ENCODE measurements at places on chromosomes 2 and 18. TPM values are rescaled to one million over a fixed set of nuclear protein-coding genes. Genes with fewer than 3 reads are reported as not detected.
A peak's percentile ranks its signal among the peaks of the same experiment; 100 is the strongest.

- no peak for DNase-seq
Observed at GRCh38 chr2:23705771-23706612, 220.9 kb downstream of the ATAD2B start.

LOXHD1 gene
- total RNA-seq: not detected

DNA sequence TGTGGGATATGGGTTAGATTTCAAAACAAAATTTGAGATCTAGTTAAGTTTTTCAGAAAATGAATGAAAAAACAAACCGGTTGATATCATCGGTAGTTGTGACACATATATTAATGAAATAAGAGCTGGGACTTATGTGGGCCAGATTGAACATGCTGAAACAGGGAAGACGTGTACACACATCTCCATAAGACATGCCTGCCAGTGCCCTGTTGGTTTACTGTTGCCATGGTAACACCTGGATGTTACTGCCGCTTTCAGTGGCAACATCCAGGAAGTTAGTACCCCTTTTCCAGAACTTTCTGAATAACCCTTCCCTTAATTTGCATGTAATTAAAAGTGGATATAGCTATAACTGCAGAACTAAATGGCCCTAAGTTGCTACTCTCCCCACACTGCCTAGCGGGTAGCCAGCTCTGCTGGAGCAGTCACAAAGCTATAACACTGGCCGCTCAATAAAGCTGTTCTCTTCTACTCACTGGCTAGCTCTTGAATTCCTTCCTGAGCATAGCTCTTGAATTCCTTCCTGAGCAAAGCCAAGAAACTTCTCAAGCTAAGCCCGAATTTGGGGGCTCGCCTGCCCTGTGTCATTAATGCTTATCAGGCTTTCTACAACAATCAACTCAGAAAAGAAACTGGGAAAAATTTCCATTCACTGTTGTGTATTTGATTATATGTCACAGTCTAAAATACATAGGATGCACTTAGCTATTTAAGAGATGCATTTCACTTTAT lies 776.3 kb upstream of the CDH7 start:
- no peak for DNase-seq

RAD51AP2 gene
- total RNA-seq: not detected

GCG gene
- total RNA-seq: 0.39 TPM

DNA sequence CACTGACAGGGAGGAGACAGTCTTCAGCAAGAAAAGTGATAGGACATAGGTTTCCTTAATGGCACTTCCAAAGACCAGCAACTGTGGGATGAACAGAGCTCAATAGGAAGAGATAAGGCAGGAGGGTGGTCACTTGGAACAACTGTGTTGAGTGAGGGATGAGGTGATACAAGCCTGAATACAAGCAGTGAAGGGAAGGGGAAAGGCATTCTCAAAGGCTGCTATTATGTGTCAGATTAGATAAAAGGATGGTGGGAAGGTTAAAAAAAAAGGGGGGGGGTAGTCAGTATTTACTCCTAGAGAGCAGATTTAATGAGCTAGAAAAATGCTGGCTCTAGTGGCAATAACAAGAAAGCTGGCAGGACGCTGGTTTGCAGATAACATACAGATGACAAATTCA lies 25.7 kb downstream of the CCBE1 start:
- DNase-seq: no peak

GRCh38 chr2:100151310-100151709 lies 8.9 kb upstream of the AFF3 start:
- no peak for DNase-seq

DNA sequence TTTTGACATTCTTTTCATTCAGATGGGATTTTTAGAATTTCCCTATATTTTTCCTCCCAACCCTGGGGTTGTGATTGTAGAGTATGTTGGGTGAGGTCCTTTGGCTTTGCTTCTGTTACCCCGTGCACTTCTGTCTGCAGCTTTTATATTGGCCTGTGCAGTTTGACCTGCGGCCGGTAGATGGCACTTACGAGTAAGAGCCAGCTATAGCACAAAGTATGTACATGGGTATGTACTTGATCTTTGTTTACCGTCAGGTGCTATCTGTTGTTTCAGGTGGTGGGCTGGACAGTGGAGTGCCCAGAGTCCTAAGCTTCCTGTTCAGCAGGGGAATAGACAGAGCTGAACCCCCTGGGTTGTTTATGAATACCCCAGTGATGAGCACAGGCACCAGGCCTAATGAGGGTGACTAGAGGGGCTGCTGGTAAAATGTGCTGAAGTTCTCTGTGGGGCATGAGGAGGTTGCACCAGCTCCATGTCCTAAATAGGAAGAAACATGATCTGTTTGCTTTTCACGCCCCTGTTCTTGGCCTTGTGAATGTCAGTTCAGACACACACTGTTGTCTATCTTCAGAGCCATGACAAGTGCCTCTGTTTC lies 58.9 kb upstream of the THUMPD2 start:
- peak; percentile 57 for DNase-seq

CNDP1 gene
- not detected for total RNA-seq

GRCh38 chr2:234291765-234292204 lies 205.1 kb downstream of the ARL4C start:
- DNase-seq: peak; percentile 93

DNA sequence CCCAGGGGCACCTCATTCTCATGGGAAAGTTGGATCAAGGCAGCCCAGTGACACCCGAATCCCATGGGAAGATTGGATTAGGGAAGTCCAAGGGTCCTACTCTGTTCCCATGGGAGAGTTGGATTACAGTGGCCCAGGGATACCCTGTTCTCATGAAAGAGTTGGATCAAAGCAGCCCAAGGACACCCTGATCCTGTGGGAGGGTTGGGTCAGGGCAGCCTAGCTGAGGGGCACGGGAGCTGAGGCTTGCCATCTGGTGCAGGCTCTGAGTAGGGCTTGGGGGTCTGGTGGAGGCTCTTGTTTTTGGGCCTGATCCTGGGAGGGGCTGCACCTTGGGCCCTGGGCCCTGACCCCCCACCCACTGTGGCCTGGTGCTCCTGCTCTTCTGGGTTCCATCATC lies 87.1 kb downstream of the ACKR3 start:
- no peak for DNase-seq

FIGN gene
- total RNA-seq: 5.8 TPM

GRCh38 chr2:98823196-98824170 lies 92.6 kb upstream of the MGAT4A start:
- DNase-seq: no peak

DNA sequence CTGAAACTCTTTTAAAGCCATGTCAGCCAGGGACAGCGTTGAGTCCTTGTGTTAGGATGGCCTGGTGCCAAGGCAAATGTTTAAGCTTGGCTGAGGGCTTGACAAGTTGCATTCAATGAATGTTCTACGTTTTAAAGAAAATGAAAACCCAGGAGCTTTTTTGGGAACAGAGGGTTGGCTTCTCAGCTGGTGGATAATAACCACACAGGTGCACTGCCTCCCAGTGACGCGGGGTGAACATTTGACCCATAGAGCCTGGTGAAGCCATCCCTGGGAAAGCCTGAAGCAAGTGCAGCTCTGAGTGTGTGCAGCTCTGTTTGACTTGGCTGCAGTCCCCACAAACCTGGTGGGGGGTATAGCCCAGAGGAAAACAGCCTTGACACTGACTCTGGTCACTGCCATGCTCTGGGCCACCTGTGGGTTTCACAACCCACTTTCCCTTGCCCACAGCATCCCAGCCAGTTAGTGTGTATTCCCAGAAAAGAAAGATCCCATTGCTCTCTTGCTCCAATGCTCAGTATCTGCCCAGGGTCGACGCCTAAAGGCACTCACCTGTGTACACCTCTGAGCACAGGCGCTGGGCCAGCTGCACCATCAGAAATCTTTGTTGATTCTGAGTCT lies 874.9 kb downstream of the RNF144A start:
- peak; percentile 29 for DNase-seq

- no peak for DNase-seq
Observed at GRCh38 chr18:5370332-5370731, 74.8 kb upstream of the ZBTB14 start.

- DNase-seq: peak; percentile 96
Observed at GRCh38 chr2:205706769-205707381, 24.6 kb downstream of the NRP2 start.

SEMA4F gene
- total RNA-seq: 7.1 TPM

DNA sequence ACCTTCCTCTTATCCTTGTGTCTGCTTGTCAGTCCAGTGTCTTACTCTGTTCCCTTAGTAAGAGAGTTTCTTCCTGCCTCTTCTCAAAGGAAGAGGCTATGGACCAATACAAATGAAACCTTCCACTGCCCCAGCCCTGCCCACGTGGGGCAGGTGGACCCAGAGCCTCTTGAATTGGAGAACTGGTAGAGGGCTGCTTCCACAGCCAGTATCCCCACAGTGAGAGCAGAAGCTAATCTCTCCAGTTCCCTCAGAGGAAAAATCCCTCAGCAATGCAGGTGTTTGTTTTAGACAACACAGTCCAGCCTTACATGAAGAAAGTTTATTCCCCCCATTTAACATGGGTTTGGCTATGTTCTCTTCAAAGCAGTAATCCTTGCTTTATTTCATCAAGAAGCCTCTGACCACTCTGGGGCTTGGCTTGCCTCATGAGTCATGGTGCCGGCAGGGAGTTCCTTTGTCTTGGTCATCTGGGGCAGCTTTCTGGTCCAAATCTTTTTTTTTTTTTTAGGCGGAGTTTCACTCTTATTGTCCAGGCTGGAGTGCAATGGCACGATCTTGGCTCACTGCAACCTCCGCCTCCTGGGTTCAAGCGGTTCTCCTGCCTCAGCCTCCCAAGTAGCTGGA lies 6.5 kb upstream of the CYBRD1 start:
- DNase-seq: peak; percentile 86

- peak; percentile 49 for DNase-seq
Observed at GRCh38 chr2:65388596-65389390, 43.6 kb downstream of the SPRED2 start.

- peak; percentile 99 for DNase-seq
Observed at GRCh38 chr2:26723991-26724750, 31.6 kb downstream of the KCNK3 start.

FEV gene
- not detected for total RNA-seq

GRCh38 chr18:13246591-13246990 lies 28.0 kb downstream of the LDLRAD4 start:
- DNase-seq: no peak

KLHL14 gene
- total RNA-seq: not detected

MRPS5 gene
- total RNA-seq: 58.7 TPM

DNA sequence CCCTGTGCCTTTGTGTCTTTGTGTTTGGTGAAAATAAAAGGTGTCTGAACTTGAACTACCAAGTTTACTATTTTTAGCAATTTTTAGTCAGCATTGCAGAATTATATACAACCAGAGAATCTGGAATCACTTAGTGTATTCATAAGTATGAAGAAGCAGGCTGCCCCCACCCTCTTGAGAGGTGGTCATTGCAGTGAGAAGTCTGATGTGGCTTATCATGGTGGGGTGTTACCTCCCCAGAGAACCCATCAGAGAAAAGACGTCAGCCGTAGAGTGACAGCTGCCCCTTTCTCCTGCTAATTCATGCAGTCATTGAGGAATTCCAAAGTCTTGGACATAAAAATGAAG lies 66.0 kb downstream of the BOLA3 start:
- no peak for DNase-seq

DNA sequence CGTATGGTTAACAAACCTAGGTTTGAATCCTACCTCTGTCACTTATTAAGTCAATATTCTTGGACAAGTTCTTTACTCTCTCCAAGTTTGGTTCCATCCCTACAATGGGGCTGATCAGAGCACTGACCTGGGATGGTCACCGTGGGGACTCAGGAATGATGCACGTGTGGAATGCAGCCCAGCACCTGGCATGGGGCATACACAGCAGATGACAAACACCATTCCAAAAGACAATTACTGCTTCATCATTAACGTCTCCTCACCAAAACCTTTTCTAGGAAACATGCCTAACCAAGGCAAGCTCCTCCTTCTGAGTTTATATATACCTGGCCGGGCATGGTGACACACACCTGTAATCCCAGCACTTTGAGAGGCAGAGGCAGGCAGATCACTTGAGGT lies 532.9 kb upstream of the ID2 start:
- DNase-seq: no peak

- DNase-seq: no peak
Observed at GRCh38 chr18:63271148-63271547, 48.4 kb downstream of the BCL2 start.

DNA sequence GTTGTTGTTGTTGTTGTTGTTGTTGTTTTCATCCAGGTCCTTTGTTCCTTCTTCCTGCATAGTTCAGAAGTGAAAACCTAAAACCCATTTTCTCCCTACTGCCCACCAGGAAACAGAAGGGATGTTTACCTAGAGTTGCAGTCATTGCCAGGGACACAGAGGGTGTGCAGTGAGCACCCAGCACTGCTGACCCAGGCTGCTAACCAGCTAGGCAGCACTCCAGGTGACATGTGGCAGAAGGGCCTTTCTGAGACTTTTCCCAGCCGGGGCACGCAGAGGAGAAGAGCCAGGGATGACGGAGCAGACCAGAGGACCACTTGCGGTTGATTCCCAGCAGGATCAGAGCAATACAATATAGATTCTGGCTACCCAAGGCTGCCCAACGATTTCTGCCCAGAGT lies 286.3 kb downstream of the BCL11A start:
- no peak for DNase-seq

LONRF2 gene
- total RNA-seq: 0.84 TPM

HMSD gene
- not detected for total RNA-seq

VWA3B gene
- not detected for total RNA-seq

PLEKHH2 gene
- total RNA-seq: 0.59 TPM

CERS6 gene
- 15.1 TPM for total RNA-seq
